IMR-90 (cell line): ENCODE measurements at places on chromosomes 2 and 18.

DNA sequence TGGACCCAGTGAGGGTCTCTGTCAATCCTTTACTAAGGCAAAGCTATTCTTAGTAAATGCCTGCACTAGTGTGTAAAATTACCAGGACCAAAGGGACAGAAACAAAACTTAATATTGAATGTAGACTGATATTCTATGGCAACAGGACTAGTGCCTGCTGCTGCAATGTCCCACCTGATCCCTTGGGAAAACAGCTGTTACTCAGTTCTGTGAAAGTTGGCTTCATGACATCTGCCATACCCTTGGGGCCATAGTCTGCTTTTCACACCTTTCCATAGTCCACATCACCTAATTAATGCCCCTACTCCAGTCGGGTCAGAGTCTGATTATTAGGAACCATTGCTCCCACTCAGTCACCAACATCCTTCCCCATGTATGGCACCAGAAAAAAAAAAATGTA, 14.5 kb downstream of the DNAJC27 start:
- DNase-seq: no peak

DNA sequence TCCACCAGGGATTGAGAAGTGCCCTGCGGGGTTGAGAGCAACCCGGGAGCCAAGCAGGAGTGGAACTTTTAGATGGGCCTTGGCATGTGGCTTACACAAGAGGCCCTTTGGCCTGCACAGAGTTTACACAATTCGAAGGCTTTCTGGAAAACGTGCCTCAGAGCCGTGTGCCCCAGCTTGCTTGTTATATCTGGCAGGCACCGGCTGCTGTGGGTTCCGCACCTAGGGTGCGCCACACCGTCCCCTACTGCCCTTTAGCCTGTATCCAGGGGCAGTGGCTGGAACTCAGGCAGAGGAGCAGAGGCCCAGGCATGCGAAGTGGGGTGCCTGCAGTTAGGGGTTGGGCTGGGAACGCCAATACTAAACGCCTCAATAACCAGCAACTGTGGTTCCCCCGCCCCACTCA, 32.9 kb upstream of the EDAR start:
- DNase-seq: no peak

GRCh38 chr2:124034265-124034664, 9.2 kb downstream of the CNTNAP5 start:
- DNase-seq: no peak

GRCh38 chr18:12236934-12237832, 17.0 kb upstream of the CIDEA start:
- peak; percentile 36 for DNase-seq

- no peak for DNase-seq
Observed at GRCh38 chr2:22912398-22912797, 472.6 kb upstream of the KLHL29 start.

GRCh38 chr18:24063121-24063731, 48.7 kb downstream of the TTC39C start:
- peak; percentile 78 for DNase-seq

DNA sequence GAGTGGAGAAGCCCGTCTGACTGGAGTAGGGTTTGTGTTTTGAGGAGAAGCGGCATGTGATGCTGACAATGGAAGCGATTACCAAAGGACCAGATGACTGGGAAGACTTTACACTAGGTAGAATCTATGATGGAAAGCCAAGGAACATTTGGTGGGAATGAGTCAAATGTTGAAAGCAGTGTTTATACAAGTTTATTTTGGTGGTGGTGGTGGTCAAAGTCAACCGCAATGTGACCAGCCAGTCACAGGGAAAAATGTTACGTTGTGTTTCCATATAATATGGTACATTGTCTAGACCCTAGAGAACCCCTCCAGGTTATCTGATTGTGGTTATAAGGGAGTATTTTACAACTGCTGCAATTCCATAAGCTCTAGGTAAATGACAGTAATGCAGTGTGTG, 216.8 kb downstream of the PID1 start:
- DNase-seq: no peak

- DNase-seq: no peak
Observed at GRCh38 chr18:79337184-79337583, 58.5 kb upstream of the NFATC1 start.

DNA sequence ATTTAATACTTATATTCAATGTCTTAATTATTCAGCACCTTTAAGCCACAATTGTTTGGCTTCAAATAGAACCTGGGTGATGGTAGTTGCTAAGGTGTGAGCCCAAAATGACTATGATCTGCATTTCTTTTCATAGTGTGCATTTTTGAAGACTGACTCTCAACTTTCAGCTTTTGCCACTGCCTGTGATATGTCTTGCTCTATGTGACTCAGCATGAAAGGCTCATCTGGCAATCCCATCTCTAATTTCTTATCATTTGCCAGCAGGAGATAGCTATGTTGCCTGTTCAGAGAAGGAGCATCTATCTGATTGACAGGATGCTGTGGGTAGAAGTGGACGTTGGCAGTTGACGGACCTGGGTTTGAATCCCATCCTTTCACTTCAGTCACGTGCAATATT, 34.5 kb upstream of the CCDC93 start:
- DNase-seq: peak; percentile 4

- peak; percentile 58 for DNase-seq
Observed at GRCh38 chr2:96891591-96892333, 21.9 kb upstream of the SEMA4C start.

- DNase-seq: no peak
Observed at GRCh38 chr18:30404422-30404821, 638.1 kb downstream of the DSC3 start.

DNA sequence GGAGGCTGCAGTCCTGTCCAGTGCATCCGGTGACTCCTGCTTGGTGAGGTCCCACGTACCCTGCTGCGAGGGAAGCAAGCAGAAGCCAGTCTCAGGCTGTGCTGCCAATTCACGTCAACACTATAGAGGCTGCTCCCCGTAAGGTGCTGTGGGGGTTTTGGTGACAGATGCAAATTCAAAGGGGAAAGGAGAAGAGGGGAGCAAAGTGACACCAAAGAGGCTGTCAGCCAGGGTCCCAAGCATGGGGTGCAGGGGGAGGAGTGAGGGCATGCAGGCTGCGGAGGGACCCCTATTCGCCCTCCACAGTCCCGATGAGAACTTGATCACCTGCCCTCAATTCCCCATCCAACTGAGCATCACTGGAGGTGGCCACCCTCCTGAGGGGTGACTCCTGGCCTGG, 179.4 kb upstream of the HS6ST1 start:
- no peak for DNase-seq

GRCh38 chr2:71347517-71347916, 15.9 kb downstream of the ZNF638 start:
- peak; percentile 23 for DNase-seq

GRCh38 chr2:10911291-10912075, at the start of gene KCNF1:
KCNF1 (plus strand) TSS chr2:10911934; CDS start chr2:10912427, 493 bp downstream.
- peak; percentile 65 for DNase-seq

- no peak for DNase-seq
Observed at GRCh38 chr2:134671513-134671912, 47.3 kb downstream of the TMEM163 start.

DNA sequence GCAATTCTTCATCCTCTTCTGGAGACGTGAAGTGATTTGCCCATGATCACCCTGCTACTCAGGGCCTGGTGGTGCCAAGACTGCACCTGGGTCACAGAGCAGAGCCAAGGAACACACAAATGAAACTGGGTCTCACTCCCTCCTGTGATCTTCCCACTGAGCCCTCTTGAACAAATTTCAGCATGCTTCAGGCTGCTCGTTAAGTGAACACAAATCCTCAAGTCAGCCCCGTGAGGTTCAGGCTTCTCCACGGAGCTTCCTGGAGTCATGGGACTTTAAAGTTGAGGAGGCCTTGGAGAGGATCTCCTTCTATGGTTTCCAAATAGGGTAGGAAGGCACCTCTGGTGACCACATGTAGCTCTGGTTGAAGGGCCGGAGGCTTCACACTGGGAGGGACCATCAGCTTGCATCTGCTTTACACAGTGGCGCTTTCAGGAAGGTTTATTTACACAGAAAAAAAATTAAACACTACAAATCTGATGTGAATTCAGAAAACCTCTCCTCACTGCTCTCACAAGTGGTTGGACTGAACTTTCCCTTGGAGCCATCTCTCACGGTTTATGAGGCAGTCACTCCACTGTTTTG, 255.4 kb downstream of the LOXHD1 start:
- DNase-seq: no peak
